ENCODE measurements at places on chromosomes 4 and X.

- DNase-seq: no peak
Observed at GRCh38 chr4:73843369-73843768, 6.9 kb downstream of the CXCL6 start.

DNA sequence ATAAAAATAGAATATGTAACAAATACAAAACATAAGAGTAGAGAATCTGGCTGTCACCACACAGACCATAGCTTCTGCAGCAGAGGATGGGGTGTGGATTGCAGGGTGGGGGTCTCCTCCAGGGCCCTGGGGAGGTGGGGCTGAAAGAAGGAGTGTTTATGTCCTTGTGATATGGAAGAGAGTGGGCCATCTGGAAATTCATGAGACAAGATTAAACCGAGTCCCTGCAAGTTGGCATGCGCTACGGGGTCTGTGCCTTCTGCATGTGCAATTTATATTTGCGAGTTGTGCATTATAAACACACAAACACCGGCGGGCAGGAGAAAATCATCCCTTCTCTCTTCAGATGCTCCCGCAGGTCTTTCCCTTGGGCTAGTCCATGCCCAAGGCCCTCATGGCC is 145.9 kb downstream of the EVC2 start:
- no peak for DNase-seq

DNA sequence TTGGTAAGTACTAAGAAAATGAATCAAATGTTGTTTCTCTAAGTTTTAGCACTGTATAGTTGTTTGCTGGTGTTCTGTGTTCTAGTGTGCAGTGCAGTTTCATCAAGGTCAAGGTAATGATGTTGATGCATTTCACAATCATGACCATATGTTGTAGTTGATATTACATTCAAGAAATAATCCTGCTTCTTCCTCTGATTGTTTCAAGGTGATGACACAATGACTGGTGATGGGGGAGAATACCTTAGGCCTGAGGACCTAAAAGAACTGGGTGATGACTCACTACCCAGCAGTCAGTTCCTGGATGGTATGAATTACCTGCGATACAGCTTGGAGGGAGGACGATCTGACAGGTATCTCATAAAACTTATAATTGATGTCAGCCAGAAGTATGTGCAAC is 261.6 kb downstream of the ANK2 start:
- DNase-seq: no peak

GRCh38 chr4:96972920-96973319 is 1133.0 kb downstream of the PDHA2 start:
- no peak for DNase-seq

DNA sequence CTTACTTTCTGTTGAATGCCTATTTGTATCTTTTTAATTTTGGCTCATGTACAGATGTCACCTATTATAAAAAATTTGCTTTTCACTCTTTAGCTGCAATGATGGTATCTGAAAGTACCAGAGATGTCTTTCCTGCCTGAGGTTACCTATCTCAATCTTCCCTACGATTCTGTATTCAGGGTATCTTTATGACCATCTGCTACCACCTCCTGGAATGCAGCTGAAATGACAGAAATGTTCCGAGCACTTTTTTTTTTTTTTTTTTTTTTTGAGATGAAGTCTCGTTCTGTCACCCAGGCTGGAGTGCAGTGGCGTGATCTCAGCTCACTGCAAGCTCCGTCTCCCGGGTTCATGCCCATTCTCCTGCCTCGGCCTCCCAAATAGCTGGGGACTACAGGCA is 136.4 kb downstream of the REPS2 start:
- no peak for DNase-seq

DNA sequence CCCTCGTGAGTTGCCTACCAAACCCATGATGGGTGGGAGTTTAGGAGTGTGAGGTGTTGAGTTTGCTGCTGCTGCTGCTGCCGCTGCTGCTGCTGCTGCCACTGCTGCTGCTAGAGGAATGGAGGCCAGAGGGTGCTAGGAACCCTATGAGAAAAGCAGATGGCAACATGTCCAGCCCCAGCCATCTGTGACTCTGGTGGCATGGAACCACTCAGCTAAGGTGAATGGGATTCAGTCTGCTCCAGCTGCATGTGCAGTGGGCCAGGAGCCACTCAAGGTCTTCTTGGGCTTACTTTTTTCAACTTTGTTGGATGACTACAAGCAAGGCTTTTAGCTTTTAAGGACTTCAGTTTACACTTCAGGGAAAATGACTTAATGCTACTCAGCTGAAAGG is 103.8 kb downstream of the RTL5 start:
- no peak for DNase-seq

- DNase-seq: no peak
Observed at GRCh38 chrX:997631-998137, 214.8 kb downstream of the CRLF2 start.

- no peak for DNase-seq
Observed at GRCh38 chr4:27020203-27020602, 159.6 kb downstream of the STIM2 start.

- DNase-seq: no peak
Observed at GRCh38 chr4:119010909-119011606, 122.4 kb downstream of the SYNPO2 start.

DNA sequence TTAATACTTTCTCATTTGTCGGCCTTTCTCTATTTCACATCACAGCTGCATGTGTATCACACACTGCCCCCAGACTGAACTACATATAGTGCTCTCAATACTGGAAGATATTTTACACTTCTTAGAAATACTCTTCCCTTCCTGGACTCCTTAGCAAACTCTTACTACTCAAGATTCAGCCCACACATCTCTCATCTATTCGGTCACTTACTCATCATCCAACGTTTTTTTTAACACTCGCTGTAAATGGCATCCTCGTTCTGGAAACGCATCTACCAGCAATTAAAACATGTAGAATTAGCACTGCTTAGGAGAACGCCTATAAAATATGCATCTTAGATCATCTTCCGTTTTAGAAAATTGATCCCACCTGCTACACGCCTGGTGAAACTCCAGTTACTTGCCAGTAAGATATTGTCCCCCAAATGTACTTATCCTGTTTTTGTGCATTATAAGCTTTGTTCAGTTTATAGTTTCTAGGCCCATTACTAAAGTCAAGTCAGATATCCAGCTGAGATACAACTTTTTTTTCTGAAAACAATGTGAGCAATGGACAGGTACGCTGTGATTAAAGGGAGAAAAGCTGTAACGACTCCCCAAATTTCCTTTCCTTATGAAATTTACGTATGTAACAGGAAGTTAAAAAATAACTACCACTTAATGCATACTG is 1.0 kb downstream of the LRP2BP start:
- no peak for DNase-seq

DNA sequence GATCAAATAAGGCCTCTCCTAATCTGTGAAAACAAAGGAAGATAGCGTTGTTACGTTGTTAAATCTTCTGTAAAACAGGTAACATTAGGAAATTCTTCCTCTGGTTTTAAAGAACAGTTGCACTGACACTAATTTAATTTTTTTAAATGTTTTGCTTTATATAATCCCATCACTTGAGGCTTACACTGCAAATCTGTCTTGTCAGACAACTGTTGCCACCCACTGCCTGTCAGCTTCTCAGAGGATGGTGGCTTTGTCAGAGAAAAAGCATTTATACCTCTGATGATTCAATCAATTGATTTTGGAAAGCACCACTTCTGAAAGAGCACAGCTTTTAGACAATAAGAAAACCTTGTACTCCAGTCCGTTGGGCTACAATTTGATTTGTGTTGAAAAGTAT is 799.1 kb downstream of the FSTL5 start:
- DNase-seq: no peak

- no peak for DNase-seq
Observed at GRCh38 chrX:22699581-22700091, 300.1 kb upstream of the DDX53 start.

- DNase-seq: no peak
Observed at GRCh38 chrX:108199041-108199440, 107.5 kb downstream of the ATG4A start.

GRCh38 chrX:110146521-110146920 is 143.6 kb downstream of the TMEM164 start:
- no peak for DNase-seq

DNA sequence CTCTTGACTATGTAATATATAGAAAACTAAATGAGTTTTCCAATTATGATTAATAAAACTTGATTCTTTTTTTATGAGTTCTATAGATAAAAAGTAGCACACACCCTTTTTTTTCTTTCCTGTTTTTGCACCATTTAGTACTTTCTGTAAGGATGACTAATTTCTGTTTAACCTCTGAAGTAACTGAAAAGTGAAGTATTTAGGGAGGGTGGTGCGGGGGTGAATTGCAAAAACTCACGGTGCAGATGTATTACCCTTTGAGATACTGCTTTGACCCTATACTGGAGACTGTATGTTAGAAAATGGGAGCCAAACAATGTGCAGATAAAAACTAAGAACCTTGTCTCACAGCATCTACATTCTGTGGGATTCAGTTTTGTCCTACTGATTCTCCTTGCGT is 471.6 kb downstream of the DTHD1 start:
- DNase-seq: no peak

GRCh38 chr4:29113960-29114359 is 1606.2 kb upstream of the PCDH7 start:
- DNase-seq: no peak

DNA sequence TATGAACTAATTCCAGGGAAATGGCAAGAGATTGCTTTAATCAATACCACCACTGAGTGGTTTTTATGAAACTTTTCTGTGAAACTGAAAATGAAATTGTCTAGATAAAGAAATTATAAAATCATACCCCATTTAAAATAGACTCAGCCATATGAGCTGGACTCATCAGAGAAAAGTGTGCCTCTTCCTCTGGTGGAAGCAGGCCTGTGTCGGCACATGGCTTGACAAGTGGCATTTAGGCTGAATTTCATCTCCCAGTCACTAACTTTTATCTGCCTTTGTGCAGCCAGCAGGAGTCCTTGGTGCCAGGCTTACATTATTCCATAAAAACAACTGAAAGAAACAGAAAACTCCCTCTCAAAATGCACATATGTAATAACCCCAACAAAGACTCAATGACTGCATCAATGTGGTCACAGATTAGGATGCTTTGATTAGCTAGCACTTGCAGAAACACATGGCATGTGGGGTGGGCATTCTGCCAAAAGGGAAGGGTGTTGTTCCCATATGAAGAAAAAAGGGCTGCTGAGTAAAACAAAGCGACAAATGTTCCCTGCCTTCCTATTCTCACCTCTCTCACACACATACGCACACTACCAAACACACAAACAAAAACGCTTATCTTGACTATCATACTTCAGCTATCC is 232.3 kb downstream of the PABPC4L start:
- DNase-seq: no peak

DNA sequence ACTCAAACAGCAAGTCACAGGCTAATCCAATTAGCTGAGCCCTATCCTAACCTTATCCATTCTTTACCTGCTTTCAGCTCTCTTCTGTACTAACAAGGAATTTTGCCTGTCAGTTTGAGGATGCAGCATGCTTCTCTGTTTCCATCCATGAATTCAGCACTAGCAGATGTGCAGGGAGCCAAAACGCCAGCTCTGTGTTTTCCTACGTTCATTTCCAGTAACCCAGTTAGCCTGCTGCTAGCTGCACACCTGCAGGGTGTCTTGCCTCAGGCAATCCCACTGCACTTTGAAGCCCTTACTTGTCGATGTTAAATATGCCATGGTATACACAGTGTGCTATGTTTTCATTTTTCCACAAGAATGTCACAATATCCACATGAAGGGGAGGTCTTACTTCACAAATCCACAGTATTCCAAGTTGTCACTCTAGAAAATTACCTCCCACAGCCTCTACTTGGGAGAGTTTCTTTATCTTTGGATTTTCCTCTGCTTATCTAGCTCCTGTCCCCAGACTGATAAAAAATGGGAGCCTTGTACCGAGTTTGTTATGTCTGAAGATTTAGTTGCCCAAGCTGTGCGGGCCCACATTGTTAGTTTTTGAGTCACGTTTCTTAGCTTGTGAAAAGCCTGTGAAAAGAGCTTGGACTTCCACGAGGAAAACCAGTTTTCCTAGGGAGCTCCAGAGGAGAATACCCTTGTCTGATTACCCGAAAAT is 127.6 kb upstream of the HHIP start:
- no peak for DNase-seq

DNA sequence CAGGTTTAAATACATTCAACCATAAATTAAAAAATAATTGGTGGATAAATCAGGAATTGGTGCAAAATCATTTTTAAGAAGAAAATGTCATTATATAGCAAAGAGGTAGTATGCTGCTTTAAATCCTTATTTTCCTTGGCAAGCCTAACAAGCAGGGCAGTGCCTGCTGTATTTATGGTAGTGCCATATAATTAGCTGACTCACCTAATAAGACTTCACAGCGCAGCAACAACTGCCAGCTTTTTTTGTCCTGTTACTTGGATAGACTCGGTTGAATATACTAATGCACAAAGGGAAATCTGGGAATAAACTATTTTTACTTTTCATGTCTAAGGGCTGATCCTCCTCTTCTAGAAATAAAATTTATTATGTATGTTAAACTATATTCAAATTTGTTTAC is 99.1 kb downstream of the SNCA start:
- DNase-seq: no peak

DNA sequence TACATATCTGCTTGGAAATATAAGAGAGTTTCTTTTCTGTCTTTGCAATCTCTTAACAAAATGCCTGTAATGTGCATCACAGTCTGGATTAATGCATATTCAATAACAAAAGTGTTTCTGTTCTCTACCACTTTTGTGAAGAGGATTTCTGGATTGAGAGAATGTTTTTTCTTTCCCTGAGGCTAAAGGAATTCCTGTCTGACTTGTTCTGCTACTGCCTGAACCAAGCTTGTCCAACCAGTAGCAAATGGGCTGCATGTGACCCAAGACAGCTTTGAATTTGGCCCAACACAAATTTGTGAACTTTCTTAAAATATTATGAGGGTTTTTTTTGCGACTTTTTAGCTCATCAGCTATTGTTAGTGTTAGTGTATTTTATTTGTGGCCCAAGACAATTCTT is 1133.9 kb downstream of the SH3BGRL start:
- no peak for DNase-seq

- DNase-seq: no peak
Observed at GRCh38 chrX:13076176-13076961, 31.9 kb upstream of the FAM9C start.

DNA sequence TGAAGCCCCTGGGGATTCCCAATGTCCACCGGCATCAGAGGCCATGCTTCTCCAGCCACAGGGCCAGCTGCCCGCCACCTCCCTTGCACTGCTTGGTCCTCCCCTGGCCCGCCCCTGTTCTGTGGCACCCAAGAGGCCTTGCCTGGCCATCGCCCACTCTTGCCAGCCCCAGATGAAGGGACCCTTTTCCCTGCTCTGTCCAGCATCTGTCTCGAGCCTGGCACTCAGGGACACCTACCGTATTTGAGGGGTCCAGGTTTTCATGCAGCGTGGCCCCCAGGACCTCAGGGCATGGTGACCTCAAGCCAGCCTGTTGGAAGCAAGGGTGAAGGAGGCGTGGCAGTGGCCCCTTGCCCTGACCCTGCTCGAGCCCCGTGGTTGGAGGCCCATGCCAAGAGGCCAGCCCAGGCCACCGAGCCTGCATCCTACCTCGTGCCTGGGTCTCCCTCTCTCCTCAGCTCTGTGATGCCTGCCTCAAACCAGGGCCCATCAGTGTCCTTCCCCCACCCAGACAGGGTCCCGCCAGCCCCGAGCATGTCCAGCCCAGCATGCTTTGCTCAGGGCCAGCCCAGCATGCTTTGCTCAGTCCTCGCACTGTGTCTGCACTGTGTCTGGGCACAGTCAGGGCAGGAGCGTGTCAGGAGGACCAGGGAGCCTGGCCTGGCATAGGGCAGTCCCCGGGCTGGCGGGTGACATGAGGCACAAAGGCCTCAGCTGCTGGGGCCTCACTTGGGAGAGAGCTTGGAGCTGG is 14.3 kb upstream of the FGFR3 start:
- no peak for DNase-seq

- DNase-seq: no peak
Observed at GRCh38 chrX:45956191-45956870, 588.9 kb downstream of the ZNF674 start.

GRCh38 chr4:151231915-151232595 is 44.9 kb upstream of the PRSS48 start:
- no peak for DNase-seq

Data from stimulated activated CD8-positive, alpha-beta memory T cell treated with anti-CD3 and anti-CD28 coated beads, Interleukin-2, amount 100 ng/mL, for 1 hour (primary cell).